PC-9 (cell line): ENCODE measurements at places on chromosomes 4 and X.
A peak's percentile ranks its signal among the peaks of the same experiment; 100 is the strongest.

GRCh38 chr4:185304541-185304940, 91.2 kb downstream of the LRP2BP start:
- DNase-seq: no peak

DNA sequence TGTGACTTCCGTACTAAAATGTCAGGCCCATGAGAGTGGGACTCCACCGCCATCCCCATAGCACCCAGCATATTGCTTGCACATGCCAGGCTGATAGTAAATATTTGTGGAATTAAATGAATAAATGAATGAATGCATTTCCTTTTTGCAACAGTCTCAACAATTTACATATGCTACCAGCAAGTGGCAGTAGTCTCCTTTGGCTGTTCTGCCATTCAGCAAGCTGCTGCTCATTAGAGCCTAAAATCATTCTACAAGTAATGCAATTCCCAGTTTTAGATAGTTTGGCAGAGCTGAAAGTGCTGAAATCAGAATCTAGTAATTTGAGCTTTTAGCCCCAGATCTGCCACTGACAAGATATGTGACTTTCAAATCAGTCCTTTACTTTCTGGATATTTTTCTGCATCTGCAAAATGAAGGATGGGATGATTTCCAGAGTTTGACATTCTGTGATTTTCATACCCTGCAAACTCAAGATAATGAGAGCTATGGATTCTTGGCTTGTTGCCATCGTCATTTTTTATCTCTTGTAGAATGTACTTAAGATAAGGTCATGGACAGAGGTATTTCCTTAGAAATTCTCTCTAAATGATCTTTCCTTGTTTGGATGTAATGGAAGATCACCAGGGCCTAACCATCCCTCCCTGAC, 35.7 kb upstream of the INTS6L start:
- DNase-seq: no peak

- DNase-seq: peak; percentile 35
Observed at GRCh38 chr4:19224820-19225219, 1026.9 kb upstream of the SLIT2 start.

GRCh38 chr4:165519591-165519990, 140.8 kb downstream of the CPE start:
- DNase-seq: no peak

GRCh38 chr4:118918388-118918787, 29.7 kb downstream of the SYNPO2 start:
- DNase-seq: peak; percentile 70

GRCh38 chr4:7815981-7816380, 123.7 kb downstream of the AFAP1 start:
- DNase-seq: no peak

DNA sequence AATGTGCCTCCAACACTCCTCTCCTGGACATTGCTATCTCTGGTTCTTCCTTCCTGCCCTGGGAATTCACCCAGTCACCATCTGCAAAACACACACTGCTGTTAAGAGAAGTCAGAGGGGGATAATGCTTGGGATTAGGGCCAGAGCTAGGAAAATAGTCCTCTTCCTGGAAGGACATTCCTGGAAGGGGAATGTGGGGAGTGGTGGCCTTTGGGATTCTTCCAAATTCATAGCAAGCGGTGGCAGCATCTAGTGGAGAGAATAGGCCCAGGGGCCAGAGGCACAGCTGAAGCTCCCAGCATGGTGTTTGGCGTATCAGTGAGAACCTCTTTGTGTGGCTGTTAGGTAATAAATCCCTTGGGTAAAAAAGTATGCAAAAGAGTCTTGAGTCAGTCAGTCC, 34.3 kb downstream of the SHROOM4 start:
- DNase-seq: no peak
